ENCODE measurements at places on chromosomes 5 and 9.
A peak's percentile ranks its signal among the peaks of the same experiment; 100 is the strongest.

DNA sequence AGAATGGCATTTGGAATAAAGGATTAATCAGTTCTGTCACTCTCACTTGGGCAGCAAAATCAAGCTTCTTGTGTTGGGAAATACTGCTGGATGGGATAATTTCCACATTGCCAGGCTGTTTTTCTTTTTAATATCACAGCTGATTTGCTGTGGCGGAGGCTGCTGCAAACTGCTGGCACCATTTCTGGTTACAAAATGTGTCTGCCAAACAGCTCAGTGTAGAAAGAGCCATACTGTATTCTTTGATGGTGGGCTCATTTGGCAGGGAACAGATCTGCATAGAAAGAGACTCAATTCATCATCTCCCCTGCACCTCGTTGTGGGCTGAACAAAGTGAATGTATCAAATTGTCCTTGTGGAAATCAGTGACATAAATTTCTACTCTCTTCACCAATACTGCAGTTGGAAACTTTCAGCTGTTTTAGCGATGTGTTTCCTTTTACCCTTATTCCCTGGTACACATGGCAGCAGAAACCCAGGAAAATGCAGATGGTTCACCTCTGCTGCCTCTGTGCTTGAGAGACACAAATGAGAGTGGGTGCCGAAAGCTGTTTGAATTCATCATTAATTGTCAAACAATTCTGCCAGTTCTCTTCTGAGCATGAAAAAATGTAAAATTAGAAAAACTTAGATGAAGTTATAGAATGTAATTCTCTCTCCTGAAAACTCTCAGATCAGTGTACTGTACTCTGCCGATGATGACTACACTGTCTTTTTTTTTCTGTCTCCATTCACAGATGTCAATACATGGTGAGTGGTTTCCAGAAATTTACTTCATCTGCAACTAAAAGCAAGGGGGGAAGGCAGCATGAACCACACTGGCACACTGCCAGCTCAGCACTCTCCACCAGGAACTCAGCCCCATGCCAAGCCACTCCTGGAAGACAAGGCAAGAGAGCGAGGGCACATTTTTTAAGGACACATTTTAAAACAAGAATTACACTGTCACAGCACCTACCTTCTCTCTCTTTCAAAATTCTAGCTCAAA lies 75.0 kb downstream of the HMHB1 start:
- DNase-seq: no peak

DNA sequence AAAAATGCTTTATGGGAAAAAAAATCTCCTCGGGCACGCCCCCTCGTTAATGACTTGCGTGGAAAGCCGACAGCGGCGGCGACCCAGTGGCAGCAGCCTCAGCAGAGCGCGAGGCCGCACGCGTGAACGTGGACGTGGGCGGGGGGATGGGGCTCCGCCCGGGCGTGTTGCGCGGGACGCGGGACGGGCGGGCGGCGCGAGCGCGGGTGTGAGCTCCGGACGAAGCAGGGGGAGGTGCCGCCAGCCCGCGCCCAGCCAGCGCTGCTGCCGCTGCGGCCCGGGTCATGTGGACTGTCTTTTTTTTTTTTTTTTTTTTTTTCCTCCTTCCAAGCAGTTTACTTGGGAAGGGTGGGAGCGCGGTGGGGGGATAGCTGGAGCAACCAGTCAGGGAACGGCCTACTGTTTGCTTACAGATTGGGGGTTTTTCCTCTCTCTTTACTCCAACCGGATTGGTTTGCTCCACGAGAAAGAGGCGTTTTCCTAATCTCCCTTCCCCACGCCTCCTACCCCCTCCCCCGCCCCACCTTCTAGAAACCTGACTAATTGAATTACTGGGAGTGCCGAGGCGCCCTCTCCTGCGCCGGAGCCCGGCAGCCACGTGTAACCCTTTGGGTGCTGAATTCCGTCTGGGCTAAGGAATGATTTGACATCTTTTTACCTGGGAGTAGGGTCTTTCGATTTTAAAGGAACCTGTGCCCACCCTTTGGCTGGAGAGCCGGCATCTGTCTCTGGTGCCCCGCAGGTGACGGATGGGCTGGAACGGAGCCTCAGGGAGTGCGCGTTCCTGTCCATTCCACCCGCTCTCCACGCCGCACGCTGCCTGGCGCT lies 1.7 kb upstream of the EFNA5 start:
- peak; percentile 44 for DNase-seq

- no peak for DNase-seq
These were observed 160.1 kb upstream of the DAB2 start for GRCh38 chr5:39584927-39585326.

DNA sequence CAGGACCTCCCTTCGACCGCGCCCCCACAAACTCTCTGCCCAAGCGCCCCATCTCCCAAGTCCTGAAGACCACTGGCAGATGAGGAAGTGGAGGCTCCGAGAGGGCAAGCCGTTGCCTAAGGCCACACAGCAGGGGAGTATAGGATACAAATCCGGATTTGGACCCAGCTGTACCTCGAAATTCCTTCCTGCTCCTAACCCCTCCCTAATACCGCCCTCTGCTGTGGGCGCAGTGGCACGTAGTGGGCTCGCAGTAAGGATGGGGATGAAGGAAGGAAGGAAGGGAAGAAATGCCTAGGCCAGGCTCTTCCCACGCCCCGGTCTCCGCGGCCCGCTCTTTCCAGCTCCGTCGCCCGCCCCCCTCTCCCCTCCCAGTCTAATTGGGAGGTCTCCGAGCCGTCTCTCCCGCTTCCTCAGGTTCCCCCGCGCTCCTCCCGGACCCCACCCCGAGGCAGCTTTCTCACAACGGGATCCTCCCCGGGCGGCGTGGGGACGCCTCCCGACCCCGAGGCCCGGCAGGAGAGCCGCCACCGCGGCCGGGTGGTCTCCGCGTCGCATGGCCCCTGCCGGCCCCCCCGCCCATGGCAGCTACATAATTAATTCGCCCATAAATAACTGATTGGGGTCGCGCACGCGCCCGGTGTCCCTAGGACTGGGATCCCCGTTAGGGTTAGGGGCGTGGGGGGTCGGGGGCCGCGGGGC lies 138.9 kb downstream of the C9orf50 start:
- no peak for DNase-seq

- no peak for DNase-seq
These were observed 5.2 kb downstream of the FAT2 start for GRCh38 chr5:151585970-151586369.

DNA sequence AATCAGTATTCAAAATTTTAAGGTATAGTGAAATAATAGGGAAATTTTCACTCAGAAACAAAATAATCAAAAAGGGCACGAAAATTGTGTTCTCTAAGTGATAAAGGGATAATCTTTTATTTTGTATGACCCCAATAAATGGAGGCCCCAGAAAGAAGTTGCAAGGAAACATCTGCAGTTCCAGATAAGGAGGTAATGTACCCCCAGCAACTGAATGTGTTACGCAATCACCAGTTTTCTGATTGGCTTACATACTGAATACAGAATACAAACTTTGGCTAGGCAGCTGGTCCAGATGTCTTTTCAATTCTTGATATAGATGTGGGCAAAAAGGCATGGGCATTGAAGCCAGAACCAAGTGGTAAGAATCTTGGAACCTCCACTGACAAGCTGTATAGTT lies 1.7 kb upstream of the TOPORS start:
- DNase-seq: no peak

DNA sequence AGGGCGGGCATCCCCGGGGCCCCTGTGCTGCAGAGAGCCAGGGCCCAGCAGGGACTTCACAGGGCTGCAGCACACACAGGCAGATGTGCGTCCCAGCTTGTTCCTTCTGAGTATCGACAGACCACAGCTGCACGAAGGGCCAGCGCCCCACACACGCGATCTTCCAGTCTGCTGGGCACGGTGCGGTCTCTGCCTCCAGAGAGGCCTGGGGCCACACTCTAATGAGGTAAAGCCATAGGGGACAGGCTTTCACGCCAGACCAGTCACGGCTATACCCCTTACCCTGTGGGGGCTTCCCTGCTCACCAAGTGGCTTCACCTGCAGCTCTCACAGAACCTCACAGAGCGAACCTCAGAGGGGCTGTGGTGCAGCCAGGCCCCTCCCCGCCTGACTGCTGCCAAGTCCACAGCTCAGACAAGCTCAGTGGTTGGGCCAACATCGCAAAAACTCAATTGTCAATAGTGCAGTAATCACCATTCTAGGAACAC lies 82.2 kb downstream of the SHB start:
- no peak for DNase-seq

DNA sequence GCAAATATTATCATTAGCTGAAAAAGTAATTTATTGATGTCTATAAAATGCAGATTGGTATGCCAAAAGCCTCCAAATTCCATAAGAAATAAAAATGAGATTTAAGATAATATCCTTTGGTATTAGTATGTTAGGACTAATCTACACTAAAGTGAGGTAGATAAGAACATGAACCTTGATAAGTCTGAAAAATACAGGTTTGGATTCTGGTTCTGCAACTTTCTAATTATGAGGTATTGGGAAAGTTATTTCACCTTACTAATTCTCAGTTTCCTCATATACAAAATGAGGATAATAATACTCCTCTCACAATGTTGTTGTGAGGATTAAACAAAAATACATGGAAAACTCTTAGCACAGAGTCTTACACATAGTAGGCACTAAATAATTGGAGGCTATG lies 300.1 kb downstream of the NNT start:
- DNase-seq: no peak

DNA sequence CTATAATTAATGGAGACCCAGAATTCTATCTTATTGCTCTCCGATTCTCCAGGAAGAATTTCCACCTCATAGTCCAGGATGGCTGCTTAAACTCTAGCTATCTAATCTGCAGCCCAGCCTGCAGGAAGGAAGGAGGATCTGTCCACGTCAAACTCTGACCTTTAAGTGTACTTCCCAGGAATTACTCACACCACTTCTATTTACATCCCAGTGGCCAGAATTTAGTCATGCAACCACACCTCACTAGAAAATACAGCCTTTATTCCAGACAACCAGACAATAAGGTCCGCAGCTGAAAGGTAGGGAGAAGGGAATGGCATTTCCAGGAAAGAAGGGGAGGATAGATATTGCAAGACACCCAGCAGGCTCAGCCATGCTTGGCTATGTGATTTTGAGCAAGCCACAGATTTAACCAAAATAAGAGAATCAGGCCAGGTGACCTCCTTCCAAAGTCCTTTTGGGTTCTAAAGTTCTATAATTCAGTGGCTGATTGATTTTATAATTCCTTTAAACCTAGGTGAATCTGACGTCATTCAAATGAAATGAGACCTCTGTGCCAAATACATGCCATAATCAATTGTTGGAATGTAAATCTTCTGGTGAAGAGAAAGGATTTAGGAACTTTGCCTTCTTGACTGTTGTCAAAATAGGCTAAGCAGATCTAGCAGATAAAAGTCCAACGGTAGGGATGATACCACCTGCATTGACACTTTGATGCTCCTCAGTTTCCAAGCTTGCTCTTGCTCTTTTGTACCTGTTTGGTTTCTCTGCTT lies 3.7 kb upstream of the DENND1A start:
- no peak for DNase-seq

GRCh38 chr5:14206028-14206725 lies 63.0 kb downstream of the TRIO start:
- DNase-seq: no peak

DNA sequence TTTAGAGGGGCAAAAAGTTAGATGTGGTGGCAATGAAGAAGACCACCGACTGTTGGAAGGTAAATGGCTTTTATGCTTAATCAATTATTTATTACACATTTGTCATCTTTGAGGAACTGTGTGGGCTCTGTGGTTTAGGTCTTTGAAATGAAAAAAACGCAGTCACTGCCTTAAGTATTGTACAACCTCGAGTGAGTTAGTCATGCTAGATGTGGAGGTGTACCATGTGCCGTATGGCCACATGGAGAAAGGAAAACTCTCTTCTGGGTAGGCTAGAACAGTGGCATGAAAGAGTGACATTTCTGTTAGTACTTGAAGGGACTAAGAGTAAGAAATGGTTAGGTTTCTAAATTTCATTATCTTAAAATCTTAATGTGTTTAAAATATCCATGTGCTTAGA lies 166.1 kb downstream of the HACD4 start:
- DNase-seq: no peak

DNA sequence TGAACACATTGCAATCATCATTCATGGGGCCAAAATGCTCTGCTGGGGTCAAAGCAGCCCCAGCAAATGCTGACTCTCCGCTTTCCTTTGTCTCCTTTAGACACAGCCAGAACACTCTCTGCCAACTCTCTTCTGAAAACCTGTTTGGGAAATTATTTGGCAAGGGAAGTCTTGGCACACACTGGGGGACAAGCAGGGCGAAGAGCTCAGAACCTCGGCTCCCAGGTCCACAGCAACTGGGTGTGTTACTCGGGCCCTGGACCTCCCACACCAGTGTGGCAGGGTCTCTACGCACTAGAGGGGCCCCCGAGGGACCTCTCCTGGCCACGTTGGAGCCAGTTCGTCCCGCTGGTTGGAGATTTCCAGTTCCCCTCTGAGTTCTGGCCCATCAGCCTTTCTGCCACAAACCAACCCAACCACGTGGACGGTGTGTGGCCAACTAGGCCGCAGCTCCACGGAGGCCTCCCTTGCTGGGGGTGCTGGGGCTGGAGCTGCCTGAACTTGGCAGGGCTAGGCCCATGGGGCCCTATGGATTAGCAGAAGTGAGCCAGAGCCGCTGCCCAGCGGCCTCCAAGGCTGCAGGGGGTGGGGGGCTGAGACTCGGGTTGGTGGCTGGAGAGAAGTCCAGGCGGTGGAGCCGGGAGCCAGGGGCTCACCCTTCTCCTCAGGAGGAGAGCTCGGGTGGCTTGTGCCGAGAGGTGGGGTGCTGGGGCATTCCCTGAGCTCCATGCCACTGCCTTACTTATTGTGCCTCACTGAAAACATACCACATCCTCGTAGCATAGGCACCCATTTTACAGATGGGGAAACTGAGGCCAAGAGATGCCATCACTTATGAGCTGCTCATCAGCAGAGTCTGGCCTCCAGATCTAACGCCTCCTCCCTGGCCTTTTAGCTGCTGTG lies 46.8 kb upstream of the RNU6ATAC start:
- no peak for DNase-seq

GRCh38 chr5:95988094-95988493 lies 26.4 kb upstream of the ELL2 start:
- DNase-seq: no peak
